ENCODE measurements at places on chromosomes 1 and 21.

- no peak for DNase-seq
These were observed 17.3 kb upstream of the NMNAT2 start for GRCh38 chr1:183435497-183435896.

- DNase-seq: peak; percentile 78
These were observed 5.3 kb downstream of the PSRC1 start for GRCh38 chr1:109277434-109278204.

GRCh38 chr1:50978144-50978851, 8.3 kb downstream of the CDKN2C start:
- peak; percentile 71 for DNase-seq

GRCh38 chr1:41380979-41381691, 19.9 kb downstream of the FOXO6 start:
- no peak for DNase-seq

DNA sequence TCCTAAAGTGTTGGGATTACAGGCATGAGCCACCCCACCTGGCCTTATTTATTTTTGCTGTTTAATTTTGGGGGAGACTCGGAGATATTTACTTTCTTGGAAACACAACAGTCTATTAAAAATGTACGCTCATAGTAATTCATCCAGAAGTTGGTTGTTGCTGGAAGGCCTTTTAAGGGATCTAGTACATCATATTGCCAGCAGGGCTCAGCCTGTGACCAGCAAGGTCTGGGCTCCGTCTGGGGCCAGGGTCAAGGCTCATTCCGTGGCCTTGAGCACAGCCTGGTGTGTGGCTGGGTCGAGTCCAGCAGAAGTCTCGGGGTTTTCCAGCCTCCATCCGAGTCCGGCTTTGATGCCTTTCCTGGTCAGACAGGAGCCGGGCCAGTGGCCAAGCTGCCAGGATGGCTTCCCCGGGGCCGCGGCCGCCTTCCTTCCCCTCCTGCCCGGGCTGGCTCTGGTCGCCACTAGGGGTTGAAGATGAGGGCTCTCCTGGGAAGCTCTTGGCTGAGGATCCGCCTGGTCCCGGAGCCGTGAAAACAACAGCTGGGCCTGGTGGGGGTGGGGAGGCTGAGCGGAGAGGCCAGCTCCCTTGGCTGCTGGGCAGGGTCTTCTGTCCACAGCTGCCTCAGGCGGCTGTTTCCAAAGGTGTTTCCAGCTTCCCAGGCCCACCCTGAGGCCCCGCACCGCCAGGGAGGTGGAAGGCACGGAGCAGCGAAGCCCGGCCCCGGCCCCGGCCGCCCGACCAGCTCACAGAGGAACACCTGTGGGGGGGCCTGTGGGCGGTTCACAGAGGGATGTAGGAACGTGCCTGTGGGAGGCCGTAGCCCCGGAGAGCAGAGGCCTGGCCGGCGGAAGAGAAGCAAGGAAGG, 5.1 kb upstream of the VWA1 start:
- peak; percentile 89 for DNase-seq

DNA sequence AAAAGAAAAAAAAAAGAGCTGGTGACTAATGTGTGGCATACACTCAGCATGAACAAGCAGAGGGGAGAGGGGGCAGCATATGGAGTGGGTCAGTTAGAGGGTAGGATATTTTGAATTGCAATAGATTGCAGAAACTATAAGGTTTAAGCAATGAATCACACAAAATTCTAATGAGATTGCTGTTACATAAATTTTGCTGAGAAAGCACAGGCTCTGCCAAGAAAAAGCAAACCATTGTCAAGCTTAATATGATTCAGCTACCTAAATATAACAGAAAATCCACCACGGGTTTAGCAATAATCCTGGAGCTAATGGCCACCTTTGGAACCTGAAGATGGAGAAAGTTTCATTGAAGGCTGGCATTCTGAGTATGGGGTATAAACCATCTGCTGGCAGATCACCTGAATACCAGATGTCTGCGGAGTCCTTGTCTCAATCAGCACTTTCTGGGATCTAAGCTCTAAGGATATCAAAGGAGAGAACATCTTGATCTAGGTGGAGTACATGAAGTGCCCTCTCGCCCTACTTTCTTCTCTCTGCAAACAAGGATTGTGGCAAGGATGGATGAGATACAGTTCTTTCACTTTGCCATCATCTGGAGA, 30.3 kb upstream of the ANGPTL7 start:
- DNase-seq: no peak

- DNase-seq: no peak
These were observed 6.2 kb downstream of the SLC26A9 start for GRCh38 chr1:205936846-205937586.

DNA sequence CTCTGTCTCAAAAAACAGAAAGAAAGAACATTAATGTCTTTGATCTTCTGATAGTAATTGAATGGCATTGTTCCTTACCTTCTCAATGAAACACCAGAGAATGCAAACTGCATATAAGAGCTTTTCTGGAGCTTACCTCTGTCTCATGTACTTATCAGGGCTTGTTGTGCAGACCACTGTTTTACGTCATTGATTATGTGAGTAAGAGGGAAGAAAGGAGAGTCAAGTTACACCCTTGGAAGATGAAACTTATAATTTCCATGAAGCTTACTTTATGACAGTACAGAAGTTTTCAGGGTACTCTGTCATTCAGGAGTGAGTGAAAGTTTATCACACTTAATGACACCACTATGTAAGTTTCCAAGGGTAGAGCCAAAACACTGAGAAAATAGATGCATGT, 49.0 kb upstream of the MAB21L3 start:
- no peak for DNase-seq

DNA sequence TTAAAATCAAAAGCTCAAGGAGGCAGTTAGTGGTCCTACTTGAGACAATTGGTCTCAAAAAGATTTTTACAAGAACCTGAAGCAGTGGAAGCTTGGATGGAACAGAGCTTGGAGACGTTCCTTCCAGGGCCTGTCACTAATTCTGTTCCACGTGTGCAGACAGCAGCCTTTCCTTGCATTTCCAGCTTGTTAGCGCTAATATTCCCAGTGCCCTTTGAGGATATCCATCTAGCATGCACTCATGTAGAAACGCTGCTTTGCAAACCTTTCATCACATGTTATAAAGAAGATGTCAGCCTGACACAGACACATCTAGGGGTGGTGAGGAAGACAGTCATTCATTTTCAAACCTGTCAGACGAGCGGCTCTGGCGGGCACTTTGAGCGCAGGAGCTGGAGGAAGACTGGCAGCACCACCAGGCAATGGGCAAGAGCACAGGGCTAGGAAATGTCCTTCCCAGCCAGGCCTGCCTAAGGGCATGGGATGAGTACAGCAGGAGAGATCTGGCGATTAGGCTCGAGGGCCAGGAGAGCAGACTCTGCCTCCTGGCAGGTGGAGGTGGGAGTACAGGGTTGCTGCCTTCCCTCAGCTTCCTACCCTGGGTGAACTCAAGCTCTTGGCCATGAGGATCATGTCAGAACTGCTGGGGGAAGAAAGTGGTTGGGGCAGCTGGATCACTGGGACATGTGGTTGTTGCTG, 55.5 kb downstream of the CASQ2 start:
- DNase-seq: no peak

Data from left forelimb (tissue), 1 donor.